ENCODE measurements at places on chromosomes 1 and 21.

DNA sequence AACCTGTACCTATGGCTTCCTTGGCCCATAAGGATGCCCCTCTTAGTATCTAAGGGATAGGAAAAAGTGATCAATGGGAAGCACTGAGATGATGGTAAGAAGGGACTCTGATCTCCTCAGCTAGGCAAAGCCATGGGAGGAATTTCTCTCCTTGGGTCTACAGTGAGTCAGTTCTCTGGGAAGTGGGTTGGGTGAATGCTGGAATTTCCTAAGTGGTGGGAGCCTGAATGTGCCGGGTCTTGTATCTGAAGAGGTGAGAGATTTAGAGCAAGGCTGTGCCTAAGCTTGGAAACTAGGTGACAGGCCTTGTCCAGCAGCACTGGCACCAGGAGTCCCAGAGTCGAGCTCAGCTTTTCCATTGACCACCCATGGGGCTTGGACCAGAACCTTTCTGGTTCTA, 96.3 kb upstream of the SLC2A1 start:
- DNase-seq: no peak

GRCh38 chr1:67376381-67376780, 53.8 kb downstream of the SERBP1 start:
- DNase-seq: no peak

DNA sequence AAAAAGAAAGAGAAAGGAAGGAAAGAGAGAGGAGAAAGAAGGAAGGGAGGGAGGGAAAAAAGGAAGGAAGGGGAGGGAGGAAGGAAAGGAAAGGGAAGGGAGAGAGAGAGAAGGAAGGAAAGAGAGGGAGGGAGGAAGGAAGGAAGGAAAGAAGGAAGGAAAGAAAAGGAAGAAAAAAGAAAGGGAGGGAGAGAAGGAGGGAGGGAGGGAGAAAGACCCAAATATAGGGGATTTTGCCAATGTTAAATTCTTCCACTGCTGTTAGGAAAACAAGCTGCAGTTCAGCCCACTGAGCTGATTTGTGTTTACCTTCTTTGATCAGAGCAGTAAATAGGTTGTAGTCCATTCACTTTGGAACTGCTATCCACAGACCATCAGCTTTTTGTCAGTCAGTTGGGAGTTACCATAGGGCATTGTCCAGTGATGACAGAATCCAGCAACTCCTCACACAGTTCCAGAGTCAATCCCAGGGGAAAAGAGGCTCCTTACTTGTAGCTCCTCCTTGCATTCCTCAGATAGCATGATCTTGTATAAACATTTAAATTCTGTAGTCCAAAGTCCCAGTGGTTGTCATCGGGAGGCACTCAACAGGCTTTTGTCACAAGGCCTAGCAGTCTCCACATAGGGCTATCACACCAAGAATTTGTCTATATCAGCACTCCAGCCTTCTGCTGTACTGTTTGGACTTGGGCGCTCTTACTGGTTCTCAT, 13.5 kb upstream of the PPP1R8 start:
- DNase-seq: no peak

- no peak for DNase-seq
These were observed 83.0 kb downstream of the RYR2 start for GRCh38 chr1:237124856-237125462.

DNA sequence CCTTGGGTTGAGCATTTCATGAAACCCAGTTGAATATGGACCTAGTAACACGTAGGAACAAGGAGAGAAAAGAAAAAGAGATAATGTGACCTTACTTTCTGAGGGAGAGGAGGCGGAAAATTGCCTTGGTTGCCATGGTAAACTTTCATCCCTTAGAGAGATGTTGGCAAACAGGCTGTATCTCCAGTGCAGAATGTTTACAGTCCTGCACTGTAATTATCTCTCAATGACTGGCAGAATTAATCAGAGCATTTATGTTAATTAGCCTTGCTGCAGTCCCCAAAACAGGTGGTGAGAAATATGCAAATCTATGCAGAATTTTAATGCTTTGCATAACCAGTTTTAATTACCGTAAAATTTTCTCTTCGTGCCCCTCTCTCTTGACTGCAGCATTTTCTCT, 147.3 kb downstream of the CD247 start:
- DNase-seq: no peak

DNA sequence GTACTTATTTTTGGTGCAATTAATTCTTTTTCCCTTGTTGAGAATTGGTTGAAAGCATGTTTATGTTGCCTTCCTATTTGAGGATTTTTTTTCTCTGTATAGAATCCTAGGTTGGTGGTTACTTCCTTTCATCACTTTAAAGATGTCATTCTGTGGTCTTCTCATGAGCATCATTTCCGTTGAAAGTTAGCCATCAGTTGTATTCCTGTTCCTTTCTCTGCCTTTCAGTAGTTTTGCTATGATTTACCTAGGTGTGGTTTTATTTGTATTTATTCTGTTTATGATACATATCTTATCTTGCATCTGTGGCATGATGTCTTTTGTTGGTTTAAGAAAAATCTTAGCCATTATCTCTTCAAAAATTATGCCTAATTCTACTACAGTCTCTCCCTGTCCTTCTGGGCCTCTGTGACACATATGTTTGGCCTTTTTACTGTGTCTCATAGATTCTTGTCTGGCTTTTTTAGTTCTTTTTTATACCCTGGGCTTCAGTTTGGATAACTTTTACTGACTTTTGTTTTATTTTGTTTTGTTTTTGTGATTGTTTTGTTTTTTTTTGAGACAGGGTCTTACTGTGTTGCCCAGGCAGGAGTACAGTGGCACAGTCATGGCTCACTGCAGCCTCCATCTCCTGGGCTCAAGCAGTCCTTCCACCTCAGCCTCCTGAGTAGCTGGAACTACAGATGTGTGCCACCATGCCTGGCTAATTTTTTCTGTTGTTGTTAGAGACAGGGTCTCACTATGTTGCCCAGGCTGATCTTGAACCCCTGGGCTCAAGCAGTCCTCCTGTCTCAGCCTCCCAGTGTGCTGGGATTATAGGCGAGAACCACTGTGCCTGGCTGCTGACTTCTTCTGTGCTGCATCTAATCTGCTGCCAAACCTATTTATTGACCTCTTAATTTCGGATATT, 24.1 kb downstream of the PTGFRN start:
- no peak for DNase-seq

DNA sequence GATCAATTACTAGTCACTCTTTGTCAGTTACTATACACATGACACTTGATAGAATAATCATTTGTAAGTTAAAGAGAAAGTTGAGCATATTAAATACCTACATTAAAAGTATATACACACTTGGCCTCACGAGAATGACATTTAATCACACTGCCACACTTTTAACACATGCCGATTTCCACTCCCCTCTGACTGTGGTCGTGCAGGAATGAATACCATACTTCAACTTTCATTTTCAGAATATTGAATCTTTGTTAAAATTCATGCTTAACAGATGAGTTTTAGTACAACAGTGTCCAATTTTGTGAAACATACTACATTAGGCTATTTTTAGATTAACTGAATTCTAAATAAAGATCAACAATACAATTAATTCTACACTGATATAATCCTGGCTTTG, 78.2 kb upstream of the SDC3 start:
- no peak for DNase-seq

DNA sequence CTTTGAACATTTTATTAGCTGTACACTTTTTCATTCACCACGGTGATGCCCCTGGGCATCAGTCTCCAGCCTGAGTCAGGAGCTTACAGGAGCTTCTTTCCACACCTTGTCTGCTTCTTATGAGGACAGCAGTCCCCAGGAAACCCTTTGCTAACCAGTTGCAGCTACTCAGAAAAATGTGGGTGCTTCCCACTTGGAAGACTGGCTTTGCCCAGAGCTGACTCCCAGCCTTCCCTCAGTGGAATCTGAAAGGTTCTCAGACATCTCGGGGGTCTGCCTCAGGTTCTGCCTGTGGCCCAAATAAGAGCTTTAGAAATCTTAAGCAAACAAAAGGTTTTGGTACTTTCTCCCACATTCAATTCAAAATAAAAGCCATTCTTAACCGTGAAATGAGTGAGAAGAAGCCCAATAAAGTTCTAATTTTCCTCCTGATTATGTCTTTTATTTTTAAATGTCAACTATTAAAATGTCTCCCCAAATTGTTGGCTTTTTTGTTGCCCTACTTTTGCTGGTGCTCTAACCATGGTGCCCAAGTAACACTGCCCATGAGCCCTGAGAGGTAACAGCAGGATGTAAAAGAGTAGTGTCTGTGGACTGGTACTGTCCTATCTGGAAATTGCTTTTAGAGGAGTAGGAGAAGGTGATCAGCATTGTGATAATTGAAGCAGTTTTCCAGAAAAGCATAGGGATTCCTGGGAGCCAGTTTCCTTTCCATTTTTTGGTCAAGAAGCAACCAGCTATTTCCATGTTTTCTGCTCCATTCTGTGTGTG, 5.6 kb downstream of the C1orf53 start:
- no peak for DNase-seq

DNA sequence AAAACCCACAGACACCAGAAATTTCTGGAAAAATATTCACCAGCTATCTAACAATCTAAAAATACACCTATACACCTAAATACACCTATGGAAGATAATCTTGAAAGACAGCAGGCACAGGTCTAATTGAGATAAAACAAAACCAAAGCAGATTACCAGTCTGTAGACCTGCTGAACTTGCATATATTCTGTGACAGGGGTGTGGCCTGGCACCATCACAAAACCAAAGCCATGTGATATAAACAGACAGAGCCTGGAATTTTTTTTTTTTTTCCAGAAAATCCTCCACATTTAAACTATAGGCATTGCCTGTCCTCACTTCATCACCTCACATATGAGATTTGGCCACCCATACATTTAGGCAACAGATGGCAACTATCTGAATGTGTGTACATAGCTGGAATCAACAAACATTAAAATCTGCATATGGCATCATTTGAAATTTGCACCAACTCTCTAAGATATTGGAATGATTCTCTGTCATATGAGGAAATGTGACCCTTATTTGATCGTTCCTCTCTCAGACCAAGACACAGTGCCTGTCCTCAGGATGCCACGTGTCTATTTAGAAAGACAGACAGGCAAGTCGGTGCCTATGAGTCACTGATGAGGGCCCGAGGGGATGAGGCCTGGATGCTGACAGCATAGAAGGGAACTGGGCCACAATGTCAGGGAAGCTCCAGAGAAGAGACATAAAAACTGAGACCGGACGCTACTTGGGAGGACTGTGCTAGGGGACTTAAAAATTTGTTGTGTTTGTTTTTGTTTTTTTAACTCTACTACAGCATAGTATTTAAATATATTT, 32.6 kb downstream of the NMNAT2 start:
- no peak for DNase-seq

DNA sequence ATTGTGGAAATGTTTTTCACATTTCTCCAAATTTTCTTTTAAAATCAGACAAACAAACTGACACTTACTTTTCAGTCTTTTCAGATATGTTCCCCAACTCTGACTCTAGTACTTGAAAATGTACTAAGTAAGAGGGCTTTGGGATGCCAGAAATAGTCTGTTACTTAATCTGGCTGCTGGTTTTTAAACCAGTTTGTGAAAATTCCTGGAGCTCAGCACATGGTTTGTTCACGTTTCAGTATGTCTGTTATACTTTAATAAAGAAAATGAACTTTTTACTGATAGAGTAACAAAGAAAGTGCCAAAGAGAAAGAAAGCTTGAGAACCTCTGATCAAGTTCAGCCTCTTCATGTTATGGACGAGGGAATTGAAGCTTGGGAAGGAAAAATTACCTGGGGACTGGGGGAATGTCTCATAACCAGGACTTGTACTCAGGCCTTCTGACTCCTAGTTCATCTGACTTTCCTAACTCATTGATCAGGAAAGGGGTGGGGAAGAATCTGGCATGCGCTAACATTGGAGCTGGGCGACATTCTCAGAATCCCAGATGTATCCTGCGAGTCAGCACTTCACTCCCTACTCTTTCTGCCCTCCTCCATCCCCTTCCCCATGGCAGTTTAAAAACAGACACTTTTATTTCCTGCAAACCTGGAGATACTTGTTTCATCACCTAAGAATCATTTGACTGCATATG, 30.8 kb upstream of the DNAJC6 start:
- DNase-seq: no peak

All from stimulated activated CD8-positive, alpha-beta memory T cell treated with anti-CD3 and anti-CD28 coated beads, Interleukin-4, amount 100 ng/mL, for 1 hour (primary cell).